HL-60 (cell line): ENCODE measurements at places on chromosomes 1 and 21.

GRCh38 chr21:42594616-42595282 lies 58.7 kb upstream of the PDE9A start:
- DNase-seq, result no peak

DNA sequence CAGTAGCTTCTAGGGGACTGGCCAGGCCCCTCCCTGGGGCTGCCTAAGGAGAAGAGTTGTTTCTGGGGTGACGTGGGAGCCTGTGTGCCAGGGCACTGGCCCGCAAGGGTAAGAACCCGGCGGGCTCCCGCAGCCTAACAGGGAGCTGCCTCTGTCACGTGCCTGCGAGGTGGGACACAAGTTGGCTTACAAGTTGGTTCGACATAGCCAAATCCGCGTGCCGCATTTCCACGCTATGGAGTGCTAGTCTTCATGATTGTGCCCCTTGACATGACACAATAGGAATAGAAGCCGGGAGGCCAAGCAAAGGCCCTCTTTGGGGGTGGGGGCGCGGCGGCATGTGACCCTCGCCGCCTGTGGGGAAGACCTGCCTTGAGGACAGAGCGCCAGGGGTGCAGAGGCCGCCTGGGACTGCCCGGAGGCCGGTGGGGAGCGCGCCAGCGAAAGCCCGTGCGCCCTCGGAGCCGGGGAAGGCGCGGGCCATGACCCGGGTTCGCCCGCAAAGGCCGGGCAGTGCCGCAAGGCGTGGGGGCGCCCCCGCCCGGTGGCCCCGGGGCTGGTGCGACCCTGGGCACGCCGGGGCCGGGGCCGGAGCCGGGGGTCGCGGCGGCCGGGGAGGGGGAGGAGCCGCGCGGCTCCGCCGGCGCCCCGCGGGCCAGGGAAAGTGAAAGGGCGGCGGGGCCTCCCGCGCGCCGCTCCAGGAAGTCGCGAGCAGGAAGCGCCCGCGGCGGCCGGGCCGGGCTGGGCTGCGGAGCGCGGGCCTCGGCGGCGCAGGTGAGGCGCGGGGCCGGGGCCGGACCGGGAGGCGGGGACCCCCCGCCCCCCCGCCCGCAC lies at the start of gene SLC37A1:
Gene SLC37A1, plus strand, starts transcription at position 702 of the 834 bp plus-strand sequence. CDS start 4,603 bp downstream, outside the sequence.
- DNase-seq, result peak; percentile 10

GRCh38 chr1:77065693-77066342 lies 153.4 kb downstream of the PIGK start:
- DNase-seq, result no peak

GRCh38 chr1:118183586-118183985 lies 1.4 kb downstream of the SPAG17 start:
- no peak for DNase-seq

GRCh38 chr1:41813226-41813625 lies 105.5 kb downstream of the HIVEP3 start:
- DNase-seq, result no peak

GRCh38 chr1:164704954-164705353 lies 146.0 kb downstream of the PBX1 start:
- DNase-seq, result no peak

GRCh38 chr21:46437511-46437910 lies 21.2 kb upstream of the DIP2A start:
- DNase-seq, result no peak

DNA sequence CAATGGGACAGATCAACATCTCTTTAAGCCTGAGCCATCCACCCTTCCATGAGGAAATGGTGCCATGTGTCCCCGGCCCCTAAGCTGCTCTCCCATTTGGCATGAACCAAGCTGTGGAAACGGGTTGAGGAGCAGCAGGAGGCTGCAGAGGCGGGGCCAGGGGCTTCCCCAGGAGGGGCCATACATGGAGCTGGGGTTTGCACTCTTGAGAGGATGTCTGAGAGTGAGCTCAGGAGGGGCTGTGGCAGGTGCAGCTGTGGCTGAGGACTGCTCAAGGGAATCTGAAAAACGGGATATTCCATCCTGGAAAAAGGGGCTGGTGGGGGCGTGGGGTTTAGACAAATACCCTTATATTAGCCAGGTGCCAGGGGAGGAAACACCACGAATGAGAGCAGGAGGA lies 7.1 kb upstream of the CLEC20A start:
- DNase-seq, result no peak

DNA sequence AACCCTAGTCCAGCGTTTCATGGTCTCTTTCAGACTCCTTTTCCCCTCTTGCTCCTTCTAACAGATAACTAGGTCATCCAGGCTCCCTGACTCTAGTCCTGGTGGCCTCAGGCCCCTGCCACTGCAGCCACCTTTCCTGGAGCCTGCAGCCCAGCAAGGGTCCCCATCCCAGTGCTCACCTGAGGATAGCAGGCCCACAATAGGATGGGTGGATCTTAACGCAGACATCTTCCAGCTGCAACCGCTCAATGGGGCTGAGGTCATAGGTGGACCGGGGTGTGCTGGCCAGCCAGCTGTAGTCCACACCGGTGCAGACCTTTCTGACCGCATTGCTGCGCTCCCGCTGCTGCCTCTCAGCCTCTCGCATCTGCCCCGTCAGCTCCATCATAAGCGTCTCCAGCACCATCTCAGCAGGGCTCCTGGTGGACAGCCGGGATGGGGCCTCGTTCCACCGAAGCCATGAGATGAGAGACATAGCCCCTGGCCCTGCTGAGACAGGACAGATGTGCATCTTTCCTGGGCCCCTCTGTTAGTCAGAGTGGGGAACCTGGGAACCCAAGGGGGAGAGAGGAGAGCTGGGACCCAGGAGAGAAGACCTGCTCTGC lies 10.9 kb downstream of the RD3 start:
- no peak for DNase-seq

DNA sequence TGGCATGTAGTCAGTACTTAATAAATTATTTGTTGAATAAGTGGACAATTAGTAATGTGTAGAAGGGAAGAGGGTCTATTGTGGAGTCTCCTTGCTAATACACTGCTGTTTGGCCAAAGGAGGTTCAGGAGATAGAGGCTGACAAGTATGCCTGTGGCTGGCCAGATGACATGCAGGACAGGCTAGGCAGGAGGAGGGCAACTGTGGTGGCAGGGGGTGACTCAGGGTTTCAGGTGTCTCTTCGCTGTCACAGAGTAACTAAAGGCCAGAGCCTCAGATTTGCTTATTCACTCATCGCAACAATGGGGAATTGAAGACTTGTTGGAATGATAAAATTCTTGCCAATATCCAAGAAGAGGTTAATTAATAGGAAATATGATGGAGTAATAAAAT lies 33.1 kb downstream of the THRAP3 start:
- DNase-seq, result no peak

DNA sequence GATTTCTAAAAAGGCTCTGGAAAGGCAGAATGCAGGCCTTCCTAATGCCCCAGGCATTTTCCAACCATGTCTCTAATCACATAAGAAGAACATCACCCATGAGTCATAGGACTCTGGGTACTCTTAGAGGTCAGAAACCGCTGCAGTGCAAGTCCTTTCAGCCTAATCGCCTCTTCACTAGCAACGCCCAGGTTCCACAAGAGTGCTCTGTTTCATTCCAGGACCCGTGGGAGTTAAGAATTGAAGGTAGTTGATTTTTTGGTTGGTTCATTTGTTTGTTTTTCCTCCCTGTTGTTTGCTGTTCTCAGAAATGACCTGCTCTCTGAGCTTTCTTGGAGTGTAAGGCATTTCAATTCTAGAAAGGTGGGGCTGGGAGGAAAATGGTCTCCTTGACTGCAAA lies 123.2 kb downstream of the NR5A2 start:
- DNase-seq, result no peak

DNA sequence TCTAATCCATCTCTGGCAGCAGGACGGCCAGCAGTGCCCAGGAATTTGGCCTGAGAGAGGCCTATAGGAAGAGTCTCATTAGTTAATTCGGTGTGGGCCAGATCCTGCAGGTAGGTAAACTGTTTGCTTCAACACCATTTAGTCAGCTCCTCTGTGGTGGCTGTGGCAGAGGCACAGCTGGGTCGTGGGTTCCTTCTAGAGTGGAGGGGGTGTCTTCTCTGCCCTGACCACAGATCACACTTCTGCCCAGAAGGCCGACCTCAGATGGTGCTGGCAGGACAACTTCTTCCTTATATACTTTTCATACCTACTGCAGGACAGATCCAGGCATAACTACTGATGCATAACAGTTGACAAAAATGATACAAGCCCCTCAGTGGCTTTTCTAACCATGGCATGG lies 281.4 kb downstream of the RPS6KC1 start:
- no peak for DNase-seq

DNA sequence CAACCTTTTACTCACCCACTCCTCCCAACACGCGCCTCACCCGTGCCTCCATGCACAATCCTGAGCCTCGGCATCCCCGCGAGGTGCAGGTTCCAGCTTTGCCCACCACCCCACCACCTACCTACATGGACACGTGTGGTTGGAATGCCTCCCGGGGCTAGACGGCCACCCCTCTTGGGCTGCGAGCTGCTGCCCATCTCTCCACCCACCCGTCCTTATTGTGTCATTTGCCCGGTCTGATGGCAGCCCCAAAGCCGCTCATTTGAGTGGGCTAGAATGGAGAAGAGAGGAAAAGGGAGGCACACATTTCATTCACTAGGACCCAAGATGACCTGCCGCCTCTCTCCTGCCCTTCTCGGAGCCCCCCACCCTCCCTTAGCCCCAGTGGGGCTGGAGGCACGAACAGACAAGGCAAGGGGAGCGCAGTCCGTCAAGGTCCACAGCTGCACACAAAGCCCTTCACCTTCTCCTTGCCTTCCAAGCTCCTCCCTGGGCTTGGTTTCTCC lies 785 bp downstream of the ZNF697 start:
- no peak for DNase-seq

GRCh38 chr1:240739139-240739538 lies 127.2 kb upstream of the GREM2 start:
- DNase-seq, result no peak

- DNase-seq, result no peak
These were observed 22.8 kb downstream of the PHC2 start for GRCh38 chr1:33408093-33408436.

DNA sequence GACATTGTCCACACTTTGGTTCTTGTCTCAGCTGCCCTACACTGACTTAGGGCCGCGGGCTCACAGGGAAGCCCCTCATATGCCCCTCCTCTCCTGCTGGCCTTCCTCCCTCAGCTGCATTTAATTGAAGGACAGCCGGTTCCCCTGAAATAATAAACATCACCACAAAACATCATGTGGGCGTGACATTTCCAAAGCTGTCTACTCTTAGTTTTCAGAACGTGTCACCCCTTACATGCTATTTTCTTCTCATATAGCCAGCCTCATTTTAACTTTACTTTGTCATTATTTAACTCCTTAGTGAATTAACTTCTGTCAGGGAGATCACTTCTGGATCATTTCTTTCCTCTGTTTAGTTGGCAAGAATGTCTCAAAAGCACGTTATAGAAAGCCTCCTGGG lies 103.2 kb downstream of the COLGALT2 start:
- no peak for DNase-seq

GRCh38 chr1:79646880-79647279 lies 640.4 kb upstream of the ADGRL4 start:
- DNase-seq, result no peak

DNA sequence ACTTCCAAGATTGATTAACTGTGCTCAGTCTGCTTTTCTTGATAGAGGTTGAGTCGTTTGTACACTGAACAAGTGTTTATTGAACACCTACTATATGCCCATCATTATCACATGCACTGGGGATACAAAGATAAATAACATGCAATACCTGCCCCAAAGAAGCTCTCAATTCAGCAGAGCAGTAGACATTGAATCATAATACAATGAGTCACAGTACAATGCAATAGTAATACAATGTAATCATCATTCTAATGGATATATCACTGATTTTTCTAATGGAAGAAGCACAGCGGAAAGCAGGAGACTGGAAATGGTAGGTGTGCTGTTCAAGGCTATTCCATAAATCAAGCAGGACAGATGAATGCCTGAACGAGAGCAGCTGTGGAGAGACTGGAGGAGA lies 3.7 kb upstream of the SEC16B start:
- DNase-seq, result no peak

- DNase-seq, result no peak
These were observed 58.4 kb downstream of the AGPAT3 start for GRCh38 chr21:43923391-43923790.

- no peak for DNase-seq
These were observed 9.0 kb upstream of the FAM131C start for GRCh38 chr1:16082283-16083038.

- no peak for DNase-seq
These were observed 75.5 kb downstream of the PSMG1 start for GRCh38 chr21:39107739-39108138.

- no peak for DNase-seq
These were observed 94.5 kb downstream of the TNR start for GRCh38 chr1:175648927-175649326.

GRCh38 chr1:115222616-115223402 lies 115.2 kb downstream of the NGF start:
- DNase-seq, result no peak

DNA sequence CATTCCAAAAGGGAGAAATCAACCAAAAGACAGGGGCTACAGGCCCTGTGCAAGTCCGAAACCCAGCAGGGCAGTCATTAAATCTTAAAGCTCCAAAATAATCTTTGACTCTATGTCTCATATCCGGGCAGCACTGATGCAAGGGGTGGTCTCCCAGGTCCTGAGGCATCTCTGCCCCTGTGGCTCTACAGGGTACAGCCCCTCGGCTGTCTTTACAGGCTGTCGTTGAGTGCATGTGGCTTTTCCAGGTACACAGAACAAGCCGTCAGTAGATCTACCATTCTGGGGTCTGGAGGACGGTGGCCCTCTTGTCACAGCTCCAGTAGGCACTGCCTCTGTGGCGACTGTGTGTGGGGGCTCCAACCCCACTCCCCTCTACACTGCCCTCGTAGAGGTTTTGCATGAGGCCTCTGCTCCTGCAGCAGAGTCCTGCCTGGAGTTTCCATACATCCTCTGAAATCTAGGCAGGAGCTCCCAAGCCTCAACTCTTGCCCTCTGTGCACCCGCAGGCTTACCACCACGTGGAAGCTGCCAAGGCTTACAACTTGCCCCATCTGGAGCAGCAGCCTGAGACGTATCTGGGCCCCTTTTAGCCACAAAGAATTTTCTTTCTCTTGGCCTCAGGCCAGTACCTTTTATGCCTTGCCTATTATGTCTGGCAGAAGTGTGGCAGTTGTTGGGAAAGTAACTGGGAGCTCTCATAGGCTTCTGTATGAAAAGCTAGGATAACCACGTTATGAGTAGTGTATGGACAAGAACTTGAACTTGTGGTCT lies 52.5 kb downstream of the POU2F1 start:
- peak; percentile 73 for DNase-seq

GRCh38 chr1:7719468-7720094 lies 51.5 kb upstream of the VAMP3 start:
- DNase-seq, result no peak

- DNase-seq, result no peak
These were observed 68.7 kb downstream of the KCTD3 start for GRCh38 chr1:215635827-215636226.

GRCh38 chr1:43274804-43275180 lies 5.0 kb downstream of the TMEM125 start:
- DNase-seq, result no peak

DNA sequence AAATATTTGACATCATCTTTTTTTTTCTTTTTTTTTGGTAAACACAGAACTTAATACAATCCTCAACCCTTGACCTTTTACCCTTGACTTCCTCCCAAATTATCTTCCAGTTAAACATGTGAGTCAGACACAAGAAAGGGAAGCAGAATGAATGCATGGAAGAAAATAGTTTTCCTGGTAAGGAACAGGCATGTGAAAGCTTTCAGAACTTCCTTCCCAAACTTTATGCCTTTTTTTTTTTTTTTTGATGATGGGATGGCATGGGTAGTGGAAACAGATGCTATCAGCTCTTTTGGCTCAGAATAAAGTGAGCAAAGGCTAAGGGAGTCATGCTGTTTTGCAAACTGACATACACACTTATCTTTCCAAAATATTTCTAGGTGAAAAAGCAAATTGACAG lies 1079.1 kb downstream of the TTLL7 start:
- DNase-seq, result no peak
